ENCODE measurements at places on chromosomes 16 and 17.
A peak's percentile ranks its signal among the peaks of the same experiment; 100 is the strongest.

DNA sequence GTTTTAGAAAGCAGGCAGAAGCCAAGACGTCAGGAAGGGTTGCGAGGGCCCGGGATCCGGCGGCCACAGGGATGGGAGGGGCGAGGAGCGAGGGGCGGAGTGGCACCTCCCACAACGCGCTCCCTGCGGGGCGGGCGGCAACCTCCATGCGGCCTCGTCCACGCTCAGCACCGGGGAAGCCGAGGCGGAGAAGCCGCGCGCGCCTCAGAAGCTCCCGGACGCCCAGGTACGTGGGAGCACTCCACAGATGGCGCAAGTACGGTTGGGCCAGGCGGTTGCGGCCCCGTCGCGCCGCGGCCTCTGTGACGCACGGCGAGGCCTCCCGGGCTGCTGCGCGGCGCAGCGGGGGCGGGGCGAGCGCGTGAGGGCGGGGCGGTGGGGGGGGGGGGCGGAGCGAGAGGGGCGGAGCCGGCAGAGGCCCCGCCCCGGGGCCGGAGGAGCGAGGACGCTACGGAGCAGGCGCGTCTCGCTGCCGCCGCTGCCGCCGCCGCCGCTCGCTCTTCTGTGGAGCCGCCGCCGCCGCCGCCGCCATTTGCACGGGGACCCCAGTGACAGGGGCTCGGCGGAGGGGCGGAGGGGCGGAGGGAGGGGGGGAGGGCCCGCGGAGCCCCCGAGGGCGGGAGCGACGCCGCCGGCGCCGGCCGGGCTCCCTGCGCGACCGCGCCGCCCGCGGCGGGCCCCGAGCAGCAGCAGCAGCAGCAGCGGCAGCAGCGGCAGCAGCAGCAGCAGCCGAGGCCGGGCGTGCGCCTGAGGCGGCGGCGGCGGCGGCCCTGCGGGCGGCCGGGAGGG, at the start of gene TENT4B:
TSS of gene TENT4B (plus strand) at position 500 of the 789 bp plus-strand sequence. CDS start 316 bp downstream, outside the sequence.
- DNase-seq, result peak; percentile 87

- no peak for DNase-seq
These were observed 89.5 kb upstream of the SOX9 start for GRCh38 chr17:72031219-72031884.

DNA sequence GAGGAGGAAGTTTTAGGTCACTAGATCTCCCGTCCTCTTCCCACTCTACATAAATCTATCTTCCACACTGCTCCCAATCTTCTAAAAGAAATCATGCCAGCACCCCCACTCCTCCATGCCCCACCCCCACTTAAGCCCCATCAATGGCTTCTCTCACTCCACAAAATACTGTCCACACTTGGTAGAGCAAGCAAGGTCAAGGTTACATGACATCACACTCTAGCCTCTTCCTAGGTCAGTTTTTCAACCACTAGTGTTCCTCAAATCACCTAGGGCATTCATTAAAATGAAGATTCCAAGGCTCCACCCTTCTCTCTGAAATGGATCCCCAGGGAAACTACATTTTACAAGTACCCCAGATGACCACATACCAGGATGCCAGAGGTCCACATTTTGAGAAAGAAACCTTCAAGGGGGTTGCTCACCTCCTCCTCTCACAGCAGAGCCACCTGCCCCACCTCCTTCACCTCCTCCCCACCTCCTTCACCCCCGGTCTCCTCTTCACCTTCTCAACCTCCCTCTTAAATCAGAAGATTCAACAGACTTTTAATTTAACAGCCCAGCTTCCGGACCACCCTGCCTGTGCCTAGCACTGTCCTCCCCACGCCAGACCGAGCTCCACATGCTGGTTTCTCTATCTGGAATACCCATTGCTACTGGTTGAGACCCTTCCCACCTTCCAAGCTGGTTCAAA, 3.2 kb downstream of the AMFR start:
- no peak for DNase-seq

DNA sequence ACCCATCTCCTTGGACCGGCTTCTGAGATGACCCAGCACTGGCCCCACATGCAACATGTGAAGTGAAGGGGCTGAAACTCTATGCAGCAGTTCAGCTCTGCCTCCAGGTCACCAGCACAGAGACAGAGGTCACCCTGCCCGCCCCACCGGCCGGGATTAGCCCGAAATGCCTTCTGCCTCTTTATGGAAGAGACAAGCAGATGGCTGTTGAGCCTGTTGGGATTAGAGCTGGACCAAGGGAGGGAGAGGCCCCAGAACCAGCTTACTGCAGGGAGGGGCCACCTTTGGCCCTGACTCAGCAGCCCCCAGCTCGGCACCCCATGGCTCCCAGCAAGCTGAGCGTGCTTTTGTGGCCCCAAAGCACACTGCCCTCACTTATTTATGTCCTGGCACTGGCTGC, 5.7 kb downstream of the AIPL1 start:
- DNase-seq, result no peak

DNA sequence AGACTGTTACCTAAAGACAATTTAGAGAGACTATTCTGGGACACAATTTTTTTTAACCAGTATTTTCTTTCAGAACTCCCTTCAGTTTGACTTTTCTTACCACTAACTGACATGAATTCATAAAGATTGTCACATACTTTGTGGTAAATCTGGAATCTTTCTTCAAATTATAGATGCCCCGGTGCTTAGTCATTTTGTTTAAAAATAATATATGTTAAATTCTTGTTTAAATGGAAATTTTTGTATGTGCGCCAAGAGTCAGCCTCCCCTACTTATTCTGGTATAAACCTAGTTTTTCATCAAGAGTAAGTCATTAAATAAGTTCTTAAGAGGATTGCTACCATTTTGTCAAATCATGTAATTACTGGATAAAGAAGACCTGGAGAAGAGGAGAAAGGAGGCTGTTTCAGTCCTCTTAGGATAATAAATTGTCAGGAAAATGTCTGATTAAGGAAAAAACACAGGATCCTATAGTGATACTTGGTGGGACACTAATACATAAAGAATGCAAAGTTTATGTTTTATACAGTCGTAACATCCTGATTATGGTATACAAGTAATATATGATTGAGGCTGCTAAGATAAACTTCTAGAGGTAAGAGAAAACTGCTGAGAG, 424.4 kb downstream of the PMP22 start:
- no peak for DNase-seq

DNA sequence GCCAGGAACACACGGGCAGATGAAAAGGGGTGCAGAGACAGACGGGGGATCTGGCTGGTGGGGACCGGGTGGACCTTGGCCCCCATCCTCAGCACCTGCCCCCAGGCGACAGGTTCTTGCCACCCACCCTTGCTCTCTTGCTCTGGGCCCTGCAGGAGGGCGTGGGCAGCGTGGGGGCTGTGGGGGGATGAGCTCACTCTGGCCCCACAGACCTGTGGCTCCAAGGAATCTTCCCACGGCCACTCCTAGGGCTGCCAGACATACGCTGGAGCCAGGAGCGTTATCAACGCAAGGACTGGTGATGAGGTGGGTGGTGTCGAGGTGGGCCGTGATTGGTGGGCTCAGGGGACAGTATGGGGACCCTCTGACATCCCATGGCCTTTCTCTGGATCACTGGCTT, 6.3 kb downstream of the CTRB1 start:
- no peak for DNase-seq

GRCh38 chr17:80832266-80832676, 159.4 kb upstream of the CHMP6 start:
- DNase-seq, result peak; percentile 62

GRCh38 chr17:42185621-42185930, 324 bp upstream of the HCRT start:
- no peak for DNase-seq

DNA sequence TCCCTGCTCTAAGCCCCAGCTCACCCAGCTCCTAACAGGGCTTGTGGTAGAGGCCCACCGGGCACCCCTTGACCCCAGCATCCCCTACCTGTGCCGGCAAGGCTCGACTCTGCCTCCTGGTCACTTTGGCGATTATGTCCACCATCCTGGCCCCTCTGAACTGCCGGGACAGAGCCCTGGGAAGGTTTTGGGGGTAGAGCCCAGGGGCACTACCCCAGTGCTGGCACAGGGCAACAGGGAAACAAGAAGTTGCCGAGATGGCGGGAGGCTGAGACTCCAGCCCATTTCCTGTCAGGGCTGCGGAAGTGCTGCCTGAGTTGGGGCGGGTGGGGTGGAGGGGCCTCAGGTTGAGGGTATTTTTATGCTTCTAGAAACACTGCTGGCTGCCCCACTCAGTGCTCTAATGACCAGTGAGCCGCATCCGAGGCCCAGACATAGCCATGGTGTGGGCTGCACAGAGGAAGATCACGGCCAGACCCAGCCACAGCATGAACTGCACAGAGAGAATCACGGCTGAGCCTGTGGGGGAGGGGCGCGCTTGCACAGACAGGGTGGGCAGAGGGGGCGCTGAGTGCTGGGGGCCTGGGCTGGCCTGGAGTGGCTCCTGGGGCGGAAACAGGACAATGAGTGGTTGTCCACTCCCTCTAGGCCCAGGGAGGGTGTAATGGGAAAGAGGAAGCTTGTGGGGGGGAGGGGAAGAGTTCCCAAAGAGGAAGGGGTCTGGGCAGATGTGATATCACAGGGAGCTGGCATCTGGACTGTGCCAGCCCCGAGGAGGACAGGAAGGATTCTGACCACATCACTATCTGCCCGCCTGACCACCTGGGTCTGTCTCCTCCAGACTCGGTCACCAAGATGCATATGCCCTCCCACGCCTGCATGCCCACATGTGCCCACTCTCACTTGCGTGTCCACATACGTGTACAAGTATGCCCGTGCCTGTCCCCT, 22.3 kb downstream of the ARHGAP27 start:
- DNase-seq, result peak; percentile 41

DNA sequence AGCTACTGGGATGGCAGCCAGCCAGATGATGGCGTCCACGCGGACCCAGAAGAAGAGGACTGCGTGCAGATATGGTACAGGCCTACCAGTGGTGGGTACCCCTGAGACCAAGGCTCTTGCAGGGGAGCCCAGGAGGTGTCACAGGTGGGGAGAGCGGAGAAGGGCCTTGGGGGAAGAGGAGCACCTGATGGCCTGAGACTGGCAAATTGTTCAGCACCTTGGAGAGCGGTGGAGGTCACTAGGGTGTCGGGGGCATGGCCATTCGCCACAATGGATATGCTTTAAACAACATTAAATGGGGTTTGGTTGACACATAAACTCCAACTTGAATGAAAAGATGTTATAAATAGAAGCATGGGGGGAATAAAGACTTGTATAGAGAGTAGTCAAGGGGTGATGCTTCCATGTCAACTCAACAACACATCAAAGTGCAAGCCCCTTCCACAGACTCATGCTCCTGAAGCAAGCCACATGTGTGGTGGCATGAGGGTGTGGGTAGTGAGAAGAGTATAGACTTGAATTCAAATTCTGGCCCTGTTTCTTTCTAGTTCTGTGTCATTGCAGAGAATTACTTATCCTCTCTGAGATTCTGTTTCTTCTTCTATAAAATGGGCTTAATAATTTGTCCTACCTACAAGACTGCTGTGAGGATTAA, 22.2 kb downstream of the CLEC19A start:
- no peak for DNase-seq

- no peak for DNase-seq
These were observed 48.1 kb downstream of the MYO1D start for GRCh38 chr17:32828822-32829221.

- no peak for DNase-seq
These were observed 3.4 kb upstream of the PRSS8 start for GRCh38 chr16:31138621-31139578.

DNA sequence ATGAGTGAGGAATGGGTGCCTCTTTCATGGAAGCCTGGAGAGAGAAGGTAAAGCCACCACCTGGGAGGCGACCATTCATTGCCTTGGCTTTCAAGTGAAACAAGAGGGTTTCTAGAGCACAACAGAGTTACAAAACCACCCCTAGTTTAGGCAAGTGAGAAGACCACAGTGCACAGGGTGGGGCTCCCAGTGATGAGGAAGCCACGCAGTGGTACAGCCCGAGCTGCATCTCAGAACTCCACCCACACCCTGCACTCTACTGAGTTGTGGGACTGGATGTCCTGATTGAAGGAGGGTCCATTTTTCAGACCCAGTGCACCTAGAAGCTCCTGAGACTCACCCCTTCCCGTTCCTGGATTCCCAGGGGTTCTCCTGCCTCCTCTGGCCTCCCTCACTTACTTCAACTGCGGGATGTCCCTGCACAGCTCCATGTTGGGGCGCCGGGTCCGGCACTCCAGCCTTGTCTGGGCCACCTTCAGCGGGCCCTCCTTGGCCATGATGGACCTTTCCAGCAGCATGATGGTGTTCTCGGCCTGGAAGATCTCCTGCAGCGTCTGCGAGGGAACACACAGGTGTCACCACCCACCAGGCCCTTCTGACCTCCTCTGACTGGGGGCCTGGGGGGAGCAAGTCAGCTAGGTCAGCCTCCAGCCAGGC, 55.1 kb upstream of the EMP2 start:
- DNase-seq, result no peak

- DNase-seq, result no peak
These were observed 67.3 kb downstream of the PHKB start for GRCh38 chr16:47528431-47528830.

- no peak for DNase-seq
These were observed 535.3 kb upstream of the SOX9 start for GRCh38 chr17:71585540-71585939.

- DNase-seq, result no peak
These were observed at the start of gene ZPBP2 for GRCh38 chr17:39867880-39868553. TSS of gene ZPBP2 (plus strand) at chr17:39868202. CDS start at chr17:39868355, 153 bp downstream.

DNA sequence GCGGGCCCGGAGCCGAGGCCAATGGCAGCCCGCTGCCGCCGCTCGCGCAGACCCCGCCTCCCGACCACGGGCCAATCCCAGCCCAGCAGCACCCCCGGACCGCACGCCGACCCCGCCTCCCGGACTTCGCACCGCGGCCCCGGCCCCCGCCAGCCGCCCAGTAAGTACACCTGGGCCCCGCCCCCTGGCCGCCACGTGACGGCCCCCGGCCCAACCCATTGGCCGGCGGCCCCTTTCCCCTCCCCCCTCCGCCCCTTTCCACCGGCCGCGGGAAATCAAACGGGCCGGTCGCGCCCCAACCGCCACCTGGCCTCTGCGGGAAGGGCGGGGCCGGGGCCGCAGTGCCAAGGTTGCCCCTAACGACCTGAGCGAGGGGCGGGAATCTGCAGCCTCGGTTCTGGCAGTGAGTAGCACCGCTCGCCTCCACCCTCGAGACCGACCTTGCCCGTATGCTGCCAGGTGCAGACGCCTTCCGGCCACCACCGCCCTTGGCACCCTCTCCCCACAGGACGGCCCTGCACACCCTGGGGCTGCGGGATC, at the start of gene YBX2:
TSS of gene YBX2 (minus strand) at position 26 of the 540 bp plus-strand sequence. CDS start 139 bp downstream, outside the sequence.
- no peak for DNase-seq

- no peak for DNase-seq
These were observed 492.5 kb upstream of the HSBP1 start for GRCh38 chr16:83315271-83315670.

GRCh38 chr16:21710938-21711337, 47.2 kb downstream of the OTOA start:
- no peak for DNase-seq

GRCh38 chr17:64277831-64278562, 14.9 kb upstream of the TEX2 start:
- DNase-seq, result peak; percentile 44

GRCh38 chr16:58032710-58033293, 7.2 kb downstream of the MMP15 start:
- peak; percentile 64 for DNase-seq

- DNase-seq, result peak; percentile 64
These were observed 31.5 kb downstream of the QPRT start for GRCh38 chr16:29710227-29711219.
